Inflammatory macrophage treated with lipopolysaccharide for 1 hour (primary cell): ENCODE measurements at places on chromosomes 6 and 20.

- DNase-seq, result no peak
Observed at GRCh38 chr20:50464026-50464724, 46.0 kb upstream of the PTPN1 start.

DNA sequence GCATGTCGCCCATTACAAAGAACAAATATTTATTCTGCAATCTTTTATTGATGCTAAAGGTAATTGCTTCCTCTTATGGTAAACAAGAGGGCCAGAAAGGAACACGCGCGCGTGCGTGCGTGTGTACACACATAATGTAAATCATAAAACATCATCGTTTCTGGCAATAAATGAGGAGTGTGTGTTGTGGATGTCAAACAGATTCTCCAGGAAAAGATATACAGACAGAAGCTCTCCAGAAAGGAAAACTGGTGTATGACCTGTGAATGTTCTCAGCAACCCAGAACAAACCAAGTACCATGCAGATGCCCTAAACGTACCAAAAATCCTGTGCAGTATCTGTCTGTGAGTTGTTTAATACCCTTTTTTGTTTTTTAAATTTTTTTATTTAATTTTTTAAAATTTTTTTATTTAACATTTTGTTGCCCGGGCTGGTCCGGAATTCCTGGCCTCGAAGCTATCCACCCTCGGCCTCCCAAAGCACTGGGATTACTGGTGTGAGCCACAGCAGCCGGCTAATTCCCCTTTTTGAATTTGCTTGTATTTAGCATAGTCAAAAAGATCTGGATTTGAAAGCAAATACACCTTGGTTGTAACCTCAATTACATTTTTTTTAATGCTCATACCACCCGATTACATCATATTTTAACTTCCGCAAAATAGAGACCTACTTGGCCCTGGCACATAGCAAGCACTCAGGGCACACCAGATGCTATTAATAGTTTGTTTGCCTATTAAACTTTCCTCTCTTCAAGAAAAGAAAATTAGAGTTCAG is 909 bp upstream of the NUDT3 start:
- DNase-seq, result peak; percentile 57

DNA sequence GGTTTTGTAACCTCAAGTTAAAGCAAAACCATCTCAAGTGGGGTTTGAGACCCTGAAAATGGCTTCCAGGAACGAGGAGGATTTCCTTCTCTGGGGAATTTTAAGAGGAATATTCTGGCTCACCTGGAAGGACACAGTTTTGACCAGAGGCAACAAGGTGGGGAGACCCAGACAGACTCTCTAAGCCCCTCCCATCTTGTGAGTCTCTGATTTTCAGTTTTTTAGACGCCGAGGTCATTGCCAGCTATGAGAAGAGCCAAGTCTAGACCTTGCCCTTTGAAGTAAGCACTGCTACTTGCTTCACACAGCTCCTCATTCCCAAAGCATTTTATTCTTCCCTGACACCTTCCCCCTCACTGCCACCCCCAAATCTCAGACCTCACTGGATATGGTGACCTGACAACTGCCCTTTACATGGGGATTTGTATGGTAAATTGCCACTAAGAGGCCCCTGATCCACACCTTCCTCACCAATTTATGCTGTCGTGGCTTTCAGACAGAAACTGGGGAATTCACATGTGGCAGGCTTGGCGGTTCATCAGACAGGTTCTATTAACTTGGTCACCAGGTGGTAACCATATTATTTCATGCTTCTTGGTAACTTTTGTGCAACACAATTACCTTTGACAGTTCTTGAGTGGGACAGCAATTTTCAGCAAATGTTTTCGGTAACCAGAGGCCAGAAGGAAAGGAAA is 116.2 kb downstream of the ISM1 start:
- DNase-seq, result no peak

DNA sequence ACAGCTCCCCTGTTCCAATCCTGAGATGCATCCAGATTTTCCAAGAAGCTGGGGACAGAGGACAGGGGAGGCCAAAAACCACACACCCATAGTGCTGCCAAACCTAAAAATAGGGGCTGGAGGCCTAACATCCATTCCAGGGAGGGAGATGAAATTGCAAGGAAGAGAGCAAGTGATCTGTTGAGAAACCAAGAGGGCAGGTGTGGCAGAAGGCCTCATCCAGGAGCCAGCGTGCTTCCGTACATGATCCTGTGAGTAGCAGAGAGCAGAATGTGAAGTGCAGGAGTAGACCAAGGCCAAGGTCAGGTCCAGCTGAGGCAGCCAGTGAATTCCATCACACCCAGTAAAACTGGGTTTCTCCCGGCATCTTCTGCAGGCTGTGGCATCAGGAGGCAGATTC is 167.7 kb upstream of the RIN2 start:
- no peak for DNase-seq

DNA sequence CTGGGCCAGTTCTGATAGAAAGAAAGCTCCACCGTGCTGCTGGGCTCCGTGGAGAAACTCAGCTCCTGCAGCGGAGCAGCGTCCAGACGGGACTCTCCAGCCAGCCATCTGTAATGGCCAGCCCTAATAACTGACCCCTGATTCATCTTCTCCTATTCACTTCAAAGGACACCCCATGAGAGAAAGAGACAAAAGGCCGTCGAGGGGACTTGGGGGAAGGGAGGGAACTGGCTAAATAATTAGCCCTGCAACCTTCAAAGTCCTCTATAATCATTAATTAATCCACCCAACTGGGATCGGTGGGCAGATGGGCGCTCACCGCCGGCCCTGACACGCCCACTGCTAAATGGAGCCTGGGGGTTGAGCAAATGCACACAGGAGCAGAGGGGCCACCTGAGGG is 512.4 kb downstream of the CD83 start:
- no peak for DNase-seq

- peak; percentile 45 for DNase-seq
Observed at GRCh38 chr6:43668151-43669028, 19.2 kb downstream of the MRPS18A start.

GRCh38 chr20:50508171-50508755 is 1.9 kb upstream of the PTPN1 start:
- no peak for DNase-seq

GRCh38 chr20:48075591-48076174 is 290.4 kb upstream of the SULF2 start:
- DNase-seq, result no peak

GRCh38 chr6:35823601-35824000 is 18.4 kb downstream of the LHFPL5 start:
- no peak for DNase-seq

DNA sequence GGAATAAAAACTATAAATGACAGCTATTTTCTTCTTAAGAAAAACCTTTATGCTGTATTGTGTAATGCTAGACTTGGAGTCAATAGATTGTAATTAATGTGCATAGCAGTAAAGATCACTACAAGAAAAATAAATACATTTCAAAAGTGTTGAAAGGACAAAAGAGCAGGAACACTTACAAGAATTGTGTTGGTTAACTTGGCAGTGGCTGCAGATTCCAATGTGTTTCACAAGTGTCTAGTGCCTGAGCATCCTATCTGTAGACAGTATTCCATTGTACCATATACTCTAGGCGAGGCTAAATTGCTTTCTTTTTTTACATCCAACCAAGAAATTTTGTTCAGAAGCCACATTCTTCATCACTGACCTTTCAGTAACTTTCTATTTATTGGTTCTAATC is 924.1 kb downstream of the EPHA7 start:
- DNase-seq, result no peak

DNA sequence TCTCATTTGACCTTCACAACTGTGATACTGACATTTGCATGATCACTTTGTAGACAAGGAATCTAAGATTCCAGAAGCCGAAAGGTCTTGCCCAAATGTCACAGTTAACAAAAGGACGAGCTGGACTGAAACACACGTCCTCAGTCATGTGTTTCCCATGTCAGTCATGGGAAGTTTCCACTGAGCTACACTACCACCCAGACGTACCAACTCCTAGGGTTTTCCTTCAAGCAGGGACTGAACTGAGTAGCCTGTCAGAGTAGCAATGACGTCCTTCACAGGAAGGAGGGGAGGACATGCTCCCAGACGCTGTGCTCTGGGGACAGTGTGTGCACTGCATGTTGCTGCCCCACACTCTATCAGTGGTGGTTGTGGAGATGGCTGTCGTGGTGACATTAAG is 215.8 kb upstream of the SMLR1 start:
- DNase-seq, result no peak
